Adipocyte (in vitro differentiated cells): ENCODE measurements at places on chromosomes 16 and 17.

DNA sequence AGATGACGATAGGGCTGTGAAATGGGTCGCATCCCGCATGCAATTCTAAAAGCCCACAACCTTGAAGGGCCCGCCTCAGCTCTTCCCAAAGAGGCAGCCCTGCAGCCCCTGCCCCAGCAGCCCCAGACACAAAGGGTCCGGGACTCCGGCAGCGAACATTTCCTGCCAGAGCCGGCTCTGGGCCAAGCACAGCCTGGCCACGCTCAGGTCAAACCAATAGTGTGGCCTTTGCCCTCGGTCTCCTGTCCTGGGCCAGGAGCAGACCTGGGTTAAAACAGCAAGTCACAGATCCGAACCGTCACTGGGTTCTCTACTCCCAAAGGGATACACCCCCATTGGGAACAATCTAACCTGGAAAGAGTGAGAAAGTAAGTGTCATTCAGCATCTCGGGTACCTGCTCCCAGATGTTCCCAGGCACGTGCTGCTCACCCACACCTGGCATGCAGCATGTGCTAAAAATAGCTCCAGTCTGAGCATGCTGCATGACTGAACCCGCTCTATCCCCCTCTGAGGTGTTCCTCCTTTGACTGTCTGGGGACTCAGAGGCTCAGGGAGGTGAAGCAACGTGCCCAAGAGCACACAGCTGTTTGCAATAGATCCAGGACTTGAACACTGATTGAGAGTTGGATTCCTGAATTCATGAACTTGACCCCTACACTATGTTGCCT is 22.2 kb upstream of the ATP2A3 start:
- DNase-seq, result no peak

DNA sequence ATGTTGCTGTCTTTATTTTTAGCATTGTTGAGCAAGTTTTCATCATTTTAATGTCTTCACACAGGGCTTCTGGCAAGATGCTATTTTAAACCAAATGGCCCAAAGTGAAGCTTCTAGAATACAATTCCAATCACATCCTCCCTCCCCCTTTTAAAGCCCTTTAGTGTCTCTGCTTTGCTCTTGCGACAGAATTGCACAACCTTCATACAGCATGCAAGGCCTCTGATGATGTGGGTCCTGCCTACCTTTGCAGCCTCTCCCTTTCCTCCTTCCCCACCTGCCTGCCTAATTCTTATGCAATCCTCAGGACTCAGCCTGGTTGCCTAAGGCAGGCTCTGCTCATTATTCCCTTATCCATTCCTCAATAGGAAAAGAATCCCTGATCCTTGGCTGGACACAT is 381.7 kb downstream of the SLC39A11 start:
- DNase-seq, result peak; percentile 31

- no peak for DNase-seq
Observed at GRCh38 chr17:58312021-58312630, 16.5 kb downstream of the TSPOAP1 start.

GRCh38 chr16:68972720-68973119 is 129.4 kb downstream of the TANGO6 start:
- DNase-seq, result no peak

DNA sequence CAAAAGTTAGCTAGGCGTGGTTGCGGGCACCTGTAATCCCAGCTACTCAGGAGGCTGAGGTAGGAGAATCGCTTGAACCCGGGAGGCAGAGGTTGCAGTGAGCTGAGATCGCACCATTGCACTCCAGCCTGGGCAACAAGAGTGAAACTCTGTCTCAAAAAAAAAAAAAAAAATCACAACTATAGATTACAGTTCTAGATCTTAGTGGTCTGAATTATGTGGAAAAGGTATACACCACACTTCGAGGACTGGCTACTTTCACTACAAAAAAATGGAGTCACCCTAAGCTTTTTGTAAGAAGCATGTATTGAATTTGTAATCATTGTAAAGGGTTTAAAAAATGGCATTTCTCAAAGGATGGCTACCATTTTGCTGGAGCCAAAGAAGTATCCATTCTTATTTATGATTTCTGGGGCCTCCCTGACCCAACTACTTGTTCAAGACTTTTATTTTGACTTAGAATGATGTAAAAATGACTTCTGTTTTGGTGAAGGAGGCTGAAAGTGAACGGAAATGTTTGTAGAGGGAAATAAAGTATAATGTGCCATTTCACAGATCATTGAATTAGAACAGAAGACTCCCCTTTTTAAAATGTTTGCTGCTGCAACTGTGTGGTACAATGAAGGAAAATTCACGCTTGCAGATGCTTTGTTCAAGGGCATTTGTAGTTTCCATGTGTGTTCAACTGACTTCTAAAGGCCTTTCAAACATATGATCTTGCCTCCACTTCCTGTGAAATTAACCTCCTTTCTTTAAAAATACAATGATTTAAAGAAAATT is 37.1 kb upstream of the NOL11 start:
- no peak for DNase-seq
